ENCODE measurements at places on chromosomes 6 and 20. TPM values are rescaled to one million over a fixed set of nuclear protein-coding genes. Genes with fewer than 3 reads are reported as not detected.

ENPP4 gene
- 42.0 TPM for polyA plus RNA-seq

PGC gene
- polyA plus RNA-seq = not detected

NOTCH4 gene
- 19.9 TPM for polyA plus RNA-seq

ZNF292 gene
- 20.5 TPM for polyA plus RNA-seq

GNMT gene
- 0.65 TPM for polyA plus RNA-seq

LCA5 gene
- 3.8 TPM for polyA plus RNA-seq

SCRT2 gene
- not detected for polyA plus RNA-seq

EPPIN gene
- polyA plus RNA-seq = not detected

DNA sequence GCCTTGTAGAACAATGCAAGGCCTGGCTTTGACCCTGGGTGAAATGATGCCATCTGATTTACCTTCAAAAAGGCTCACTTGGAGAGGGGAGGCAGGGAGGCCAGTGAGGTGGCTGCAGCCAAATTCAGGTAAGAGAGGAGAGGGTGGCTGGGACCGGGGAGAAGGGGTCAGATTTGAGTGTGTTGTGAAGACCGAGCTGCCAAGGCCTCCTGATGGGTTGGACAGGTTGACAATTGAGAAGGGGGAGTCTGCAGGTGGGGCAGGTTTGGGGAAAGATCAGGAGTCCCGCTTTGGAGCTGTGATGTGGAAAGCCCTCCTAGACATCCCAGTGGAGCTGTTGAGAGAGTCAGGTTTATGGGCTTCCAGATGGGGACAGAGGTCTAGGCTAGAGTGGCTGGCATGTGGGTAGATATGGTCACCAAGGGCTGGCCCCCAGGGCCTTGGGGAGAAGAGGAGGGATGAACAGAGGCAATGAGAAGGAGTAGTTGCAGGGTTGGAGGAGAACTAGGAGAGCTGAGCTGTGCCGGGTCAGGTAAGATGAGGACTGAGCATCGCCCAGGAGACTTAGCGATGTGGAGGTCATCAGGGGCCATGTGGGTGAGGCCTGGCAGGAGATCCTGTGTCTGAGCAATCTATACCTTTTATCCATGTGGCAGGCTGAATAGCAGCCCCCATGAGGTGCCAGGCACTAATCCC is 70.5 kb upstream of the TOX2 start:
- DNase-seq = no peak

- DNase-seq = no peak
Measured at GRCh38 chr6:42394881-42395620, 56.7 kb downstream of the TRERF1 start.

DNA sequence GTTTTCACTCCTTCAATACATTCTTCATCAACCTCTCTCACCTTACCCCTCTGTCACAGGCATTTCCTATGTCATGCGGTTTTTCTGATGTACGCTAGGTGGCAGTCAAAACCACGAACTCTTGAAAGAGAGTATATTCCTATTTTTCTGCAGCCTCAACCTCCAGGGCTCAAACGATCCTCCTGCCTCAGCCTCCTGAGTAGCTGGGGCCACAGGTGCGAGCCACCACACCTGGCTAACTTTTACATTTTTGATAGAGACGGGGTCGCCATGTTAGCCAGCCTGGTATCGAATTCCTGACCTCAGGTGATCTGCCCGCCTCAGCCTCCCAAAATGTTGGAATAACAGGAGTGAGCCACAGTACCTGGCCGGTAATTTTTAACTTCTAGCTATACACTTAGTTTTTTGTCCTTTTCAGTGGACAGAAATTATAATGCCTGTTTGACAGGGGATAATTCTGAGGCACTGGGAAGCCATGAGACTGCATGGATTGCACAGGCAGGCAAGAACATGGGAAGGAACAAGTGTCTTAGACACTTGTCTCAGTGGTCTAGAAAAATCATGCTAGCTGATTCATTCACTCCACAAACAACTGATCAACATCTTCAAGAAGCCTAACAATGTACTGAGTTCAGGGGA is 22.5 kb upstream of the HFE start:
- DNase-seq = no peak

DNA sequence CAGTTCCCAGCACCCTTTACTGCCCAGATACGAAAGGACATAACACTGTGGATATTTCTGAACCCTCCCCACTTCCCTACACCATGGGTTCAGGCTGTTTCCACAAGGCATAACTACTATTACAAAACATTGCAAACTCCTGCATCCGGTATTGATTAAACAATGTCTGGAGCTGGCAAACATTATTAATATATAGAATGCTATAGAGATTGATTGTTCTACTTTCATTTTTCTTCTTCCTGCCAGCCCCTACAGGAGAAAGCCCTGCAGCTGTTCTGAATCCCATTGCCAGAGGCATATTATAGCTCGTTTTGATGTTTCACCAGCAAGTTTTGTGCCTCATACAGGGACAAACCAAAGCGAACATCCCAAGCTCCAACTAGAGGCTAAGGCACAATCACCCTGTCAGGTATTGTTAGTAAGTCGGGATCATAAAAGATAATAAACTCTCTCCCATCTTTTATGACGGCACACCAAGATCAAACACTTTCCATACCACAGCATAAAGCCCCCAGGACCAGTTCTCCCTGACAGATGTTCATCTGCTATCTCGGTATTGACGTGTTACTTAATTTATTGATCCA is 331.1 kb upstream of the NT5E start:
- no peak for DNase-seq

- no peak for DNase-seq
Measured at GRCh38 chr20:35514371-35514932, 15.0 kb downstream of the C20orf173 start.

DNA sequence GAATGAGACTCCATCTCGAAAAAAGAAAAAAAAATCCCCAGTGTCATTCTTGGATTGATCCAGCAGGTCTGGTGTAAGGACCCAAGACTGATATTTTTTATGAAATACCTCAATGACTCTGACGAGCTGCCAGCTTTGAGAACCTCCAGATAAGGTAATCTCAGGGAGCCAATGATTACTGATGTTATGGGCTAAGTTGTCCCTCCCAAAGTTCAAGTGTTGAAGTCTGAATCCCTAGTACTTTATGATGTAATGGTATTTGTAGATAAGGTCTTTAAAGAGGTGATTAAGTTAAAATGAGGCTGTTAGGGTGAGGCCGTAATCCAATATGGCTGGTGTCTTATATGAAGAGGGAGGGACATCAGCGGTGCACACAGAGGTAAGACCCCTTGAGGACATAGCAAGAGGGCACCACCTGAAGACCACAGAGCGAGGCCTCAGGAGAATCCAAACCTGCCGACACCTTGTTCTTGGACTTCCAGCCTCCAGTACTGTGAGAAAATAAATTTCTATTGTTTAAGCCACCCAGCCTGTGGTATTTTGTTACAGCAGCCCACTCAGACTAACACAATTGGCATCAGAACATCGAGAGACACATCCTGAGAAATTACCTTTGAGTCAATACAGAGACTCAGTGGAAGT is 19.7 kb upstream of the DDO start:
- no peak for DNase-seq

DNA sequence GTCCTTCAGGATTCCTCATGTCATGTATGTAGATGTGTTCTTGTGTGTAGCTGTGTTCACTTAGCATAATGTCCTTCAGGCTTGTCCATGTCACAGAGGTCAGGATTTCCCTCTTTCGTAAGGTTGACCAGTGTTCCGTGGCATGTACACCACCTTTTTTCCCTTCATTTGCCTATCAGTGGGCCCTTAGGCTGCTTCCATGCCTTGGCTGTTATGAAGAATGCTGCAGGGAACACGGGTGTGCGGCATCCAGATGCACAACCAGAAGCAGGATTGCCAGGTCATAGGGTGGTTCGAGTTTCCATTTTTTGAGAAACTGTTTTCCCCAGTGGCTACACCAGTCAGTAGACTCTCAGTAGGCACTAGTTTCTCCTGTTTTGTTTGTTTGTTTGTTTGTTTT is 29.2 kb downstream of the SYNDIG1 start:
- no peak for DNase-seq

GRCh38 chr6:149094934-149095351 is 222.6 kb upstream of the TAB2 start:
- DNase-seq = no peak

Measured in forelimb muscle (tissue), 1 donor.